ENCODE measurements at places on chromosomes 4 and X. TPM values are rescaled to one million over a fixed set of nuclear protein-coding genes. Genes with fewer than 3 reads are reported as not detected.
A peak's percentile ranks its signal among the peaks of the same experiment; 100 is the strongest.

DNA sequence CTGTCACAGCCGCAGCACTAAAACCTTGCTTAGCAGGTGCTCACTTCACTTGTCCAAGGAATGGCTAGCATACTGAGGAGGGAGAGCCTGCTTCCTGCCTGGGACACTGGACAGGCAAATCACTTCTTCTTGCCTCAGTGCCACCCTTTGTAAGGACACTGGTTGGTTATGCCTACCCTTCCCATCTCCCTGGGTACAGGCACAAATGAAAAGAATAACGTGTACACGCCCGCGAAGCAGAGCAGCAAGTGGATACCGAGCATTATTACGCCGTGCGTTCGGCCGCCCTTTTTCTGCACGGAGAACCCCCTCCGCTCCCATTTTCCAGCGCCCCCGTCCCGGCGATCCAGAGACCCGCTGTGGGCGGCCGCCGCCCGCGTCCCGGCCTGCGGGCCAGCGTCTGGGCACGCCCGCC is 338 bp upstream of the KLHL2 start:
- no peak for DNase-seq
- no peaks in the 10 kb centered on the region for H3K36me3 ChIP-seq
- H3K4me3 ChIP-seq: peak overlapping the region; percentile 62
- peak overlapping the region; percentile 68 for H3K27ac ChIP-seq
- peaks cover 18% of the 10 kb centered on the region for H3K4me1 ChIP-seq

GRCh38 chrX:105328773-105329172 is 108.3 kb upstream of the TEX13A start:
- H3K27me3 ChIP-seq: no peaks in the 10 kb centered on the region
- H3K4me1 ChIP-seq: no peaks in the 10 kb centered on the region
- no peak overlapping the region for H3K4me3 ChIP-seq
- no peak for DNase-seq

DNA sequence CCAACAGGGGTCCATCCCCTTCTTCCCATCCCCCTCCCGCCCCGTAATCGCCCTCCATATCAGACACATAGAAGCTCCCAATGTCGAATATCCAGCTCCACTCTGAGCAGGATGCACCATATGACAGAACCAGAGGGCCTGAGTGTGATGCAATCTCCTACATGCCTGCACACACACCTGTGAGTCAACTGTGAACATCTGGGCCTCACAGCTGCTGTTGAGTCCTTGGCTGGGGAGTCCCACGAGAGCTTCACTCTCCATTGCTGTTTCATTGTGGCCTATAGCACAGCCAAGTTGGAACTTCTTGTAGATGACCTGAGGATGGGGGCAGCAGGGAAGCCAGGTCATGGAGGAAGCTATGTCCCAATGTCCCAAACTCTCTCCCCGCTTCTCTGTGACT is 8.2 kb downstream of the SLC38A5 start:
- no peak for DNase-seq
- no peaks in the 10 kb centered on the region for H3K4me1 ChIP-seq
- no peak overlapping the region for H3K4me3 ChIP-seq
- H3K36me3 ChIP-seq: no peaks in the 10 kb centered on the region
- H3K27ac ChIP-seq: no peak overlapping the region

- H3K27me3 ChIP-seq: no peaks in the 10 kb centered on the region
- no peak for DNase-seq
- no peaks in the 10 kb centered on the region for H3K36me3 ChIP-seq
- H3K4me3 ChIP-seq: no peak overlapping the region
Observed at GRCh38 chr4:75662626-75663025, 10.6 kb downstream of the G3BP2 start.

DNA sequence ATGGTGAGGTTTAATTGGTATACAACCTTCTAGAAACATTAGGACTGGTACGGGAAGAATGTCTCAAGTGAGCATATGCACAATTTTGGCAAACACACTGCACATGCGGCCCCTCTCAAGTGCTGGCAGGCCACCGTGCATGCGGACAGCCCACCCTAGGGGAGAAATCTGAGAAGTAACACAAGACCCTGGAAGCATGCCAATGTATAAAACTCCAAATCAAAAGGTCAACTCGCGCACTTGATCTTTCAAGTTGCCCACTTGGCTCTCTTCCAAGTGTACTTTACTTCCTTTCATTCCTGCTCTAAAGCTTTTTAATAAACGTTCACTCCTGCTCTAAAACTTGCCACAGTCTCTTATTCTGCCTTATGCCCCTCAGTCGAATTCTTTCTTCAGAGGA is 488.3 kb downstream of the CFAP47 start:
- H3K4me3 ChIP-seq: no peak overlapping the region
- H3K27me3 ChIP-seq: no peaks in the 10 kb centered on the region
- H3K36me3 ChIP-seq: no peaks in the 10 kb centered on the region
- DNase-seq: peak; percentile 52
- H3K27ac ChIP-seq: no peak overlapping the region

DNA sequence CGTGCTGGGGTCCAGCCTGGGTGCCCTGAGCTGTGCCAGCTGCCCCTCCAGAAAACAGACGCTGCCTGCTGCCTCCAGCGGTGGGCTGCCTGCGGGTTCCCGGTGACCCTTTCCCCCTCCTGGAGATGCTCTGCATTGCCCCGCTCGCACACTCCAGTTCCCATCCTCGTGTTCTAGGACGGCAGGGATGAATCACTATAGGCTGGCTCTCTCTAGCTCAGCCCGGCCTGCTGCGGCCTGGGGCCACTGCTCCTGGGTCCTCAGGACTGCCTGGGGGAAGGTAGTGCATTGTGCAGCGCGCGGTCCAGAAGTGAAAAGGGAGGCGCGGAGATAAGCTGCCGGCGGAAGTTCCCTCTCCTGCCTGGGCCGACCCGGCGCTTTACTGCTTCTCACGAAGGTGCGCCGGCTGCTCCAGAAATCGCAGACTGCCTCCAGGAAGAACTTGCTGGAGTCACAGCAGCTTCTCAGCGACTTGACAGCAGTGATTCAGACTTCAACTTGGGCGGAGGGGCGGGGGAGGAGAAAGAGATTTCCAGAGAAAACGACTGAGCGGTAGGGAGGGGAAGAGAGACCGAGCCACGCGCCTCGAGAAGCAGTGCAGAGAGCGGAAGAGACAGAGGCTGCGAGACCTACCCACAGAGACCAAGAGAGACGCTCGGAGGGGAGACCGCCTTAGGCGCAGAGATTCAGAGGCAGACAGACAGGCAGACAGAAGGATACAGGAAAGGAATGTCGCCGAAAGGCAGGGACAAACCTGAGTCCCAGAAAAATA is 6.7 kb upstream of the MSX1 start:
- peaks cover 28% of the 10 kb centered on the region for H3K4me1 ChIP-seq
- H3K27me3 ChIP-seq: peaks cover 31% of the 10 kb centered on the region
- H3K36me3 ChIP-seq: no peaks in the 10 kb centered on the region

GRCh38 chrX:133709501-133709900 is 275.9 kb downstream of the GPC3 start:
- no peaks in the 10 kb centered on the region for H3K36me3 ChIP-seq
- no peak for DNase-seq
- no peaks in the 10 kb centered on the region for H3K4me1 ChIP-seq
- no peak overlapping the region for H3K4me3 ChIP-seq

DNA sequence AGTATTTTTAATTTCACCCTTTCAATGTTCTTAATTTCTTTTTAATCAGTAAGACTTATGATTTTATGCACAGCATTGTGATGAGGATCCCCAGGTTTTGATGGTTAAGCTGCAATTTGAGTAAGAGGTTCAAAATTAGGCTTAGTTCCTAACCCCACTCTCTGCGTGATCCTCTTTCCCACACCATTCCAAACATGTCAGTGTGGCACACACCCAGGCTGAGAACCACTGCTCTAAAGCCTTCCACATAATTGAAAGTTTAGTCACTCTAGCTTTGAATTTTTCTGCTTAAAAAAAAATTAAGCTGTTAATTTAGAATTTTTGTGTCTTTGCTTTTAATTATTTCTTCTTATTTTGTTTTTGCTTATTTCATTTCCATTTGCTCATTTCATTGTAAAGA is 68.8 kb upstream of the SLC7A11 start:
- no peak overlapping the region for H3K4me3 ChIP-seq
- no peaks in the 10 kb centered on the region for H3K27me3 ChIP-seq
- DNase-seq: no peak
- no peak overlapping the region for H3K27ac ChIP-seq

DNA sequence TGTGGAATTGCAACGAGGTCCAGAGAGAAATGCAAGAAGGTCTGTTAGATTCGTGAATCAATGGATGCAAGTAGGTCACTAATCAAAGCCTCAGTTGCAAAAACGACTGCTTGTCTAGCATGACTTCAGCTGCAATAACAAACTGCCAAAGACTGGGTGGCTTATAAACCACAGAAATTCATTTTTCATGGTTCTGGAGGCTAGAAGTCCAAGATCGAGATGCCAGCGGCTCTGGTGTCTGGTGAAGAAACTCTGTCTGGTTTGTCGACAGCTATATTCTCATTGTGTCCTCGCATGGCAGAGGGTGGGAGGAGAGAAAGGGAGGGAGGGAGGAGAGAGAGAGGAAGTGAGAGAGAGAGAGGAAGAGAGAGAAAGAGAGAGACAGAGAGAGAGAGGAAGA is 114.7 kb downstream of the MXRA5 start:
- H3K36me3 ChIP-seq: no peaks in the 10 kb centered on the region
- DNase-seq: no peak
- no peaks in the 10 kb centered on the region for H3K4me1 ChIP-seq
- no peaks in the 10 kb centered on the region for H3K27me3 ChIP-seq

DNA sequence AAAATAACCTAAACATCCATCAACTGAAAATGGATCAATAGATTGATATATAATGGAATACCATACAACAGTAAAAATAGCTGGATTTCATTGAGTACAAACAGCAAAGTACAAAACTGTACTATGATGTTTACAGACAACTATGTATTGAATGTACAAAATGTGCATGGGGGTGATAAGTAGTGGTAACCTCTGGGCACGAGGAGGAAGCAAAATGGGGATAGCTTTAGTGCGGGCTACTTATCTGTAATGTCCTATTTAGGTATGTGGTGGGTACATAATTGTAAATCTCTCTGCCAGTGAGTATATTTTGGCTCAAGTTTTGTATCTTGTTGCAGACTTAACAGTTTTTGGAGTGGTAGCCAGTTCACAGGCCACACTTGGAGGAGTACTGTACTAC is 123.6 kb downstream of the STAG2 start:
- H3K27me3 ChIP-seq: no peaks in the 10 kb centered on the region
- no peaks in the 10 kb centered on the region for H3K4me1 ChIP-seq
- H3K4me3 ChIP-seq: no peak overlapping the region

DNA sequence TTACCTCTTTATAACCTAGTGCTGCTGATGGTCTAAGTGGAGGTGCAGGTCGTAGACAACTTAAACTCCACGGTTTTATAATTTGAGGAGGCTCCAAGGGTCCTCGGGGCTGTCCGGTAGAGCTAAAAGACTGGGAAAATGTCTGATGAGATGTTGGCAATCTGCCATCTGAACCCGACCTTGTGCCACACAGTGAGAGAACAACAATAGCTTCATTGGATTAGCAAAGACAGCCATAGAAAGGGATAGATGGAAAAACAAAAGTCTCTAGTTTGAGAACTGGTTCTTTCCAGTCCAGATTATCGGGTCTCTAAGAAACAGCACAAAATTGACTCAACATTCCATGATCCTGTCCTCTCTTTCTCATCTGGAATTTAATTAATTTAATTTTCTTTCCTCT is 31.6 kb downstream of the CD40LG start:
- no peaks in the 10 kb centered on the region for H3K36me3 ChIP-seq
- DNase-seq: no peak
- no peak overlapping the region for H3K4me3 ChIP-seq
- no peaks in the 10 kb centered on the region for H3K27me3 ChIP-seq
- no peak overlapping the region for H3K27ac ChIP-seq
- no peaks in the 10 kb centered on the region for H3K4me1 ChIP-seq

GRCh38 chr4:8442596-8443358 is 2.2 kb downstream of the TRMT44 start:
- DNase-seq: no peak
- no peak overlapping the region for H3K27ac ChIP-seq
- peaks cover 37% of the 10 kb centered on the region for H3K4me1 ChIP-seq
- H3K27me3 ChIP-seq: no peaks in the 10 kb centered on the region
- H3K4me3 ChIP-seq: no peak overlapping the region

- no peak overlapping the region for H3K4me3 ChIP-seq
- no peaks in the 10 kb centered on the region for H3K4me1 ChIP-seq
- no peaks in the 10 kb centered on the region for H3K27me3 ChIP-seq
- H3K27ac ChIP-seq: no peak overlapping the region
- DNase-seq: no peak
Observed at GRCh38 chr4:138455097-138455496, 212.9 kb upstream of the SLC7A11 start.

GRCh38 chr4:27928761-27929540 is 1068.3 kb downstream of the STIM2 start:
- no peak overlapping the region for H3K4me3 ChIP-seq
- no peaks in the 10 kb centered on the region for H3K4me1 ChIP-seq
- H3K27ac ChIP-seq: no peak overlapping the region
- DNase-seq: no peak

DNA sequence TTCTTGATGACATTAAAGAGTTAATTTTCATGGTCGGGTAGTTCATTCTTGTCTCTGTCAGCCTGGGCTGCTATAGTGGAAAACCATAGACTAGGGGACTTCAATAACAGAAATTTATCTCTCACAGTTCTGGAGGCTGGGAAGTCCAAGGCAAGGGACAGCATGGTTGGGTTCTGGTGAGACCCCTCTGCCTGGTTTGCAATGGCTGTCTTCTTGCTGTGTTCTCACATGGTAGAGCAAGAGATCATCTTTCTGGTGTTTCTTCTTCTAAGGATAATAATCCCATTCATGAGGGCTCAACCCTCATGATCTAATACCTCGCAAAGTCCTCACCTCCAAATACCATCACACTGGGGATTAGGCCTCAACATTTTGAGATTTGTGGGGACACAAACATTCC is 50.1 kb downstream of the RHOH start:
- H3K27me3 ChIP-seq: no peaks in the 10 kb centered on the region
- no peak for DNase-seq
- no peaks in the 10 kb centered on the region for H3K4me1 ChIP-seq
- no peak overlapping the region for H3K4me3 ChIP-seq

DNA sequence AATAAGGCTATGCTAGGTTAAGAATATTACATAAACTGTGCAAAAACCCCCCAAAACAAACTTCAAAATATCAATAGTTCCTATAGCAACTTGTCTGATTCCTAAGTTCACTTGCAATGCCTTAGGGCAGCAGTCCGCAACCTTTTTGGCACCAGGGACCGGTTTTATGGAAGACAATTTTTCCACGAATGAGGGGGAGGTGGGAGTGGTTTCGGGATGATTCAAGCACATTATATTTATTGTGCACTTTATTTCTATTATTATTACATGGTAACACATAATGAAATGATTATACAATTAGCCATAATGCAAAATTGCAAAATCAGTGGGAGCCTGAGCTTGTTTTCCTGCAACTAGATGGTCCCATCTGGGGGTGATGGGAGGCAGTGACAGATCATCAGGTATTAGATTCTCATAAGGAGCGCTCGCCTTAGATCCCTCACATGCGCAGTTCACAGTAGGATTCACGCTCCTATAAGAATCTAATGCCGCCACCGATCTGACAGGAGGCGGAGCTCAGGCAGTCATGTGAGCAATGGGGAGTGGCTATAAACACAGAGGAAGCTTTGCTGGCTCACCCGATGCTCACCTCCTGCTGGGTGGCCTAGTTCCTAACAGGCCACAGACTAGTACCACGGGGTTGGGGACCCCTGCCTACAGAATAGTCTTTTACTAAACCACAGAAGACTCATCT is 39.7 kb downstream of the ACOX3 start:
- no peak overlapping the region for H3K4me3 ChIP-seq
- DNase-seq: no peak
- no peak overlapping the region for H3K27ac ChIP-seq
- H3K4me1 ChIP-seq: peaks cover 24% of the 10 kb centered on the region

STARD8 gene
- total RNA-seq: 12.7 TPM

MAGEB3 gene
- not detected for total RNA-seq

CLTRN gene
- 1.7 TPM for total RNA-seq

DDIT4L gene
- total RNA-seq: 1.4 TPM

TMEM255A gene
- total RNA-seq: 2.9 TPM

TCEAL2 gene
- 11.0 TPM for total RNA-seq

CACNA1F gene
- not detected for total RNA-seq
